Body of pancreas (tissue), 4 donors: ENCODE measurements at places on chromosomes 3 and 15. TPM values are rescaled to one million over a fixed set of nuclear protein-coding genes. Genes with fewer than 3 reads are reported as not detected.
A peak's percentile ranks its signal among the peaks of the same experiment; 100 is the strongest.

GRCh38 chr3:103813955-103814354, 1379.1 kb downstream of the ZPLD1 start:
- no peak for DNase-seq

GRCh38 chr15:80974914-80975313, 14.7 kb downstream of the MESD start:
- no peak for DNase-seq

- no peak for DNase-seq
These were observed 54.3 kb upstream of the AGTR1 start for GRCh38 chr3:148643389-148643840.

GRCh38 chr3:29186982-29187725, 93.7 kb upstream of the RBMS3 start:
- no peak for DNase-seq

GRCh38 chr3:107969525-107969924, 121.3 kb downstream of the CD47 start:
- no peak for DNase-seq

- no peak for DNase-seq
These were observed 171.3 kb downstream of the ITPR1 start for GRCh38 chr3:4664412-4664811.

GRCh38 chr15:25245801-25246622, 192.8 kb downstream of the UBE3A start:
- DNase-seq, result peak; percentile 1

DNA sequence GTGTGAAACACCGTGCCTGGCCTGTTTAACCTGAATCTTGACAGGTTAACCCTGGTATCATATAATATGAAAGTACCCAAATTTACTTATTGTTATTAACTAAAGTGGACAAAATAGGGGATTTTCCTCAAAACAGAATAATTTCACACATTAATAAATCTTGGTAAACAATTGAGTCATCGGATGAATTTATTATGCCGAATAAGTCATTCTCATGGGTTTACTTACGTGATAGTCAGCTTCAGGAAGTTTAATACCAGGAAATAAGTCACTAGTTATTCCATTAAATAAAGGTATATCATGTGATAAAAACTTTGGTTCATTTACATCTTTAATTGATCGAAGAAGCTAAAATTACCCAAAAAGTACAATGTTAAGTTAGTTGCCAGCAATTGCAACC, 99.7 kb downstream of the DNAH12 start:
- DNase-seq, result no peak

- no peak for DNase-seq
These were observed 10.4 kb downstream of the FAH start for GRCh38 chr15:80163217-80163616.

DNA sequence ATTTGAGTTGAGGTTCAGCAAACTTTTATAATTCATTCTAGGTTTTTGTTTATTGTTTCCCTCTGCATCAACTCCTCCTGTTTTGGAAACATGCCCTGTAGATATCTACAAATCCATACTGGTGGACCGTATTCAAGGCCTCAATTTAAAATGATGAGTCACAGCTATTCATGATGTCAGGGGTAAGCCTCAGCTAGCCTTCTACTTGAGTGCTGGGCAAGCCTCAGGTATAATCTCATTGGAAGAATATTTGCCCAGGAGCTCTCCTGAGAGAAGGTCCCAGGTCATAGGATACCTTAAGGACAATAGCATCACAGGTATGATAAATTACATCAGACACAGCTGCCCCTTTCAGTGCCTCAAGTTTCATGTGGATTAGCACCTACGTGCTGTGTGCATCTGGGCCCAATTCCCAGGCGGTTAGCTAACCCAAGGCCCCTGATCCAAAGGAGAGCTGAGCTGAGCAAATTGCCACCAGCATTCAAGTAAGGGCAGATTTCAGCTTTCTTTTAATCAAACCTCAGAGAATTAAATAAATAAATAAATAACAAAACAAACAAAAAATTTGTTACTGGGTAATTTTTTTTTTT, 87.5 kb downstream of the KCNMB2 start:
- DNase-seq, result no peak

GRCh38 chr3:112005091-112005672, 6.5 kb downstream of the TAGLN3 start:
- DNase-seq, result no peak

DNA sequence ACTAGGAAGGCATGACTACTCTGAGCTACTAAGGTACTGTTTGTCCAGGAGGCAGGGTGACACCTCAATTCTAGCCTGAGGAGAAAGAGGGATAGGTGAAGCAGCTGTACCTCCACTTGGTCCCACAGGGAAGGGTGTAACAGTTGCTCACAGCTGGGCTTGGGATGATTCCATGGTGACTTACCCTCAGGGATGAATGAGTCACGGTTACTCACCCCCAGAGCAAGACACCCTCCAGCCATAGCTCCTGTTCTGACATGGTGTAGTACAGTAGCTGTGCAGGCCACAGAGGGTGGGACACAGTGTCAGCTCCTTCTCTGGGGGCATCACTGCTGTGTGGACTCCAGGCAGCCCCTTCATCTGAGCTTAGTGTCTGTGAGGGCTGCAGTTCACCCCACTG, 868.6 kb upstream of the SEMA6D start:
- no peak for DNase-seq

DNA sequence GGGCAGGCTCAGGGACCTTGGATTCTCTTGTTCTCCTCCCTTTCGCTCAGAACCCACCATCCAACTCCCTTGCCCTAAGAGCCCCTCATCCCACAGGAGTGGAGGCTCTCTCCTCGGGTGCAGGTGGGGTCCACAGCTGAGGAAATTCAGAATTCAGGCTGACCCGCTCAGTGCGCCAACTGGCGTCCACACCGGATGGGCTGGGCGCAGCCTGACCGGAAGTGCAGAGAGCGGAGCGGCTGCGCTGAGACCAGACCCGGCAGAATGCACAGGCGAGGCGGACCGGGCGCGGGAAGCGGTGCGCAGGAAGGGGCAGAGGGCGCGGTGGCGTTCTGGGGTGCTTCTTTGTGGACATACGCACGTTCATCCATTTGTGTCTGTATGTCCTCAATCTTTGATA, 210.4 kb upstream of the NDN start:
- DNase-seq, result peak; percentile 20

- no peak for DNase-seq
These were observed 19.9 kb upstream of the IL20RB start for GRCh38 chr3:136937851-136938250.

GRCh38 chr15:54150255-54150654, 172.0 kb downstream of the UNC13C start:
- no peak for DNase-seq

- peak; percentile 53 for DNase-seq
These were observed 17.9 kb downstream of the IL12A start for GRCh38 chr3:160006282-160007163.

DNA sequence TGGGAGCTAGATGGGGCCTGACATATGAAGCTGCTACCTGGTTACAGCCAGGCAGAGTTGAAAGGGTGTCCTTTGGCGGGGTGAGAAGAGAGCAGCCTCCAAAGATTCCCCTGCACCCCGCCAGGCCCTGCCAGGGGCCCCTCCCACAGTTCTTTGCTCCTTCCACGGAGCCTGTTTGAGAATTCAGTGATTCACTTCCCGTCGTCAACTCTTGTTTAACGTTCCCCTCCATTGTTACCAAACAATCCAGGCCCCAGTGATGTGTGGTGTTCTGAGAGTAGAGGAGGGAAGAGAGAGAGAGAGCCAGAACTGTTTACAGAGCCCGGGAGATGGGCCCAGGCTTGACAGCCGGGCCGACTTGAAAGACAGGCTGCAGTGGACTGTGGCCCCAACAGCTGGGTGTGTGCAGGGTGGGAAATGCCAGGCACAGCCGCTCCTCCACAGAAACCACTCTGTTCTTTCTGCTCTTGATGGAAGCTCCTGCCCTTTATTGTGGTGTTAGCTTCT, 81.5 kb downstream of the SMAD3 start:
- DNase-seq, result no peak

DNA sequence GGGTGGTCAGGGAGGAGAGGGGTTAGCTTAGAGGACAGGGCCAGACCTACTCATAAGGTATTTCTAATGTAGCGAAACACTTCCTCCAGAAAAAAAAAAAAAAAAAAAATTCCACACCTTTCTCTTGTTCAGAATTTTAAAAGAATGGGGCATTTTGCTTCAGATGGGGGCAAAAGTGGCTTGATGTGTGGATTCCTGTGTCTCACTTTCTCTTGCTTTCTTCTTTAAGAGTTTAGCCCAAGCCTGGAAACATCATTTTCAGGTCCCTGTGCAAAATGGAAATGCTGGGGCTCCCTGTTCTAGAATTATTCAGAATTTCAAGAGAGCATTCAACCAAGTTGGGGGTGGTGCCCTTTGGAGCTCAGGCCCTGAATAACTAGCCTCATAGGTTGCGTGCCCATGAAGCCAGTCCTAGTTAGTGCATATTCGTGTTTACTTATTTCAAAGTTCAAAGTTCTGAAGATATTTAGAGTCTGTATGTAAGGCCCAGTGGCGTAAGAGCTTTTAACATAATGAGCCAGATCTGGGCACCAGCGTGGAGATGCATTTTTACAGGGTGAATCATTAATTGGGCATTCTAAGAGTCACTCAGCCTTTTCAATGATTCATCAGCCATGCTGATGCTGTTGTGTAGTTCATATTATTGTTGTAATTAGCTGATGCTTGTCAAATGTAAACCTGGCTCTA, 104.5 kb downstream of the RPLP1 start:
- peak; percentile 50 for DNase-seq

DNA sequence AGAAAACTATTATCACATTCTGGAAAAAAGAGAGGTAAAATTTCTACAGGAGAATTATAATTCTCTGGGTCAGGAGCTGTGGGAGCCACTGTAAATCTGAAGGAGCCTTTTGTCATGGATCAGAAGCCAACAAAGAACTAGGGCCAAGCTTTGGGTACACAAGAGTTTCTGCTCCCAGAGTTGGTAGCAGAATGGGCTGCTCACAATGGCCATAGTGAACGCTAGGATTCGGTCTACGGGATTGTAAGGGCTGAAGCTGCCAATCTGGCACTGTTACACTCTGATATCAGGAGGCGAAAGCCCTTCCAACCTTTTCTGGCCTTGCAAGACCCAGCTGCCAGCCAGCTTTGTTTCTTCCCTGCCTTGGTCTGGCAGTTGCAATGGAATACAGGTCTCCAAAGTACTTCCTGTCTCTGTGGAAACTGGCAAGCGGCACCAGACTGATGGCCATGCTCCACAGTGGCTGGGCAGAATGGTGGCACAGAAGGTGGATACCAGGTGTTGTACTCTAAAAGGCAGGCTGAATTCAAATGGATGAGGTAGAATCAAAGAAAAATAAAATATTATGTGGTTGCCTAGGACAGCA, 831.7 kb downstream of the CADM2 start:
- DNase-seq, result peak; percentile 88

CFAP44 gene
- 14.8 TPM for total RNA-seq

OSBPL10 gene
- total RNA-seq, result 27.0 TPM

DPPA4 gene
- not detected for total RNA-seq

TOMM70 gene
- 25.9 TPM for total RNA-seq

ACOX2 gene
- total RNA-seq, result 5.9 TPM

KATNBL1 gene
- 50.3 TPM for total RNA-seq

WDR49 gene
- total RNA-seq, result 2.3 TPM

MNS1 gene
- 1.6 TPM for total RNA-seq

GOLGA6A gene
- total RNA-seq, result not detected

TTLL13 gene
- total RNA-seq, result not detected

ROPN1 gene
- not detected for total RNA-seq

KNL1 gene
- total RNA-seq, result not detected

CD86 gene
- 7.6 TPM for total RNA-seq
